ENCODE measurements at places on chromosomes 5 and 9.
A peak's percentile ranks its signal among the peaks of the same experiment; 100 is the strongest.

GRCh38 chr9:18138656-18139055 lies 335.3 kb upstream of the ADAMTSL1 start:
- no peak for DNase-seq

- no peak for DNase-seq
Measured at GRCh38 chr9:134526584-134527477, 114.8 kb upstream of the COL5A1 start.

- peak; percentile 40 for DNase-seq
Measured at GRCh38 chr9:38032266-38033110, 36.5 kb downstream of the SHB start.

DNA sequence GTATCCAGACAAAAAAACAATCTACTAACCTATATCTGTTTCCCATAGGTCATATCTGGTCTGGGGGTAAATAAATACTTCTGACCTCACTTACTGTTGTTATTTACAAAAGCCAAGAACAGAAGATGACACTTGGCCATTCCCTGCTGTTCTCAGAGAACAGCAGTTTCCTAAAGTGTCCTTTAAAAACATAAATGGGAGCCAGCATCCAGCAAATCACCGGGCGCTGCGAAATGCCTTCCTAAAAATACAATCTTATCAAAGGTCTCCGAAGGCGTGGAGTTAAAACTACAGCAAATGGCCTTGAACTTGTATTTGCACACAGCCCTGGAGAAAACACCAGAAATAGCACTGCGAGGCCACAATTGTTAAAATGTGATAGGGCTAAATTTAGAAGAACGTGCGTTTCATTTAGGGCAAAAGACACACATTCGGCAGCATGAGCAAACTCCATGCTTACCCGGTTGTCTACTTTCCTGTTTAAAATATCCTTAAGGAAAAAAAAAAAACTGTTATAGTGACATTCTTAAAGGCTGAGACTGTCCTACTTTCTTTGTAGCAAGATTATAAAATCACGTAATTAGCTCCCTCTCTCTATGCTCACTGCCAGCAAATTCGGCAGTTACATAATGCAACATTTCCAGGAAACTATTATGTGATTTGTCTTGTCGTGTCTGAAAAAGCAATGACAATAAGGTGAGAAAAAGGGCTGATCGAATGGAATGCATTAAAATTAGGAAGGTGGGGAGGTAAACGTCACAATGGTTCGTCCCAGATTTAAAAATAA lies 1.5 kb downstream of the NFIL3 start:
- DNase-seq = no peak

- no peak for DNase-seq
Measured at GRCh38 chr5:40813698-40814281, 15.6 kb upstream of the PRKAA1 start.

DNA sequence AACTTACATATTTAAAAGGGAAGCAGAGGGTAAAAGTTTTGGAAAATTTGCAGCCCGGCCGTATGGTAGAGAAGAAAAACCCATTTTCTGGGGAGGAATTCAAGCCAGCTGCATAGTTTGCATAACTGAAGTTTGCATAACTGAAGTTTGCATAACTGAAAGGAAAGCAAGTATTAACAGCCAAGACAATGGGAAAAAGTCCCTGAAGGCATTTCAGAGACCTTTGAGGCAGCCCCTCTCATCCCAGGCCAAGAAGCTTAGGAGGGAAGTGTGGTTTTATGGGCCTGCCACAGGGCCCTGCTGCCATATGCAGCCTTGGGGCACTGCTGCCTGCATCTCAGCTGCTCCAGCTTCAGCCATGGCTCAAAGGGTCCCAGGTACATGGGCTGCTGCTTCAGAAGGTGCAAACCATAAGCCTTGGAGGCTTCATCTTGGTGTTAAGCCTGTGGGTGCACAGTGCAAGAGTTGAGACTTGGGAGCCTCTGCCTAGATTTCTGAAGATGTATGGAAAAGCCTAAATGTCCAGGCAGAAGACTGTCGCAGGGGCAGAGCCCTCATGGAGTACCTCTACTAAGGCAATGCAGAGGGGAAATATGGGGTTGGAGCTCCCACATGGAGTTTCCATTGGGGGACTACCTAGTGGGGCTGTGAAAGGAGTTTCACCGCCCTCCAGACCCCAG lies 36.9 kb upstream of the CXCL14 start:
- DNase-seq = no peak

DNA sequence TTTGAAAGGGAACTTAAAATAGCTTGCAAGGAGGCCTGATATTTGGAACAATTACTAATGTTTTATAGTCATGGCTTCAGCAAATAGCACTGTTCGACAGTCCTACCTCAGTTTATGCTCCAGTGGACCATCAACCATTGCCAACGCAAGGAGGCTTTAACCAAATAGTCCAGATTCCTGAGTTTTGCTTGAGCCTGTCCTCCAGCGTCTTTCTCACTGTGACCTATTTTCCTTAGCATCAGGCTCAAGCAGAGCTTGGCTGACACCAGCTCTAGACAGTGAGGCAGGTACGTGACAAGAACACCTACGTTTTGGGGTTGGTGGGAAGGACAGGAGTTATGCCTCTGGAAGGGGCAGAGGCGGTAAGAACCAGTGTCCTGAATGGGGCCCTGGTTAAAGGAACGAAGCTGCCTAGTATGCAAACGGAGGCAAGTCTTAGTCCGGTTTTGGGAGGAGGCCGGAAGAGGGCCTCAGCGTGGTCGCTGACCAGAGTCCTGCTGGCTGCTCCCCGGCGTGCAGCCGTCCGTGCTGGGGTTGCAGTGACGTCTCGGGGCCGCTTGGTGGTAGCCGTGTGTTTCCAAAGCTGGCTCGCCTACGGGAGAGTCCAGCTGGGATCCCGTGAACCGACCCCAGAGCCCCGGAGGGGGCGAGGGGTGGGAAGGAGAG lies 998 bp upstream of the FGF18 start:
- DNase-seq = peak; percentile 83

DNA sequence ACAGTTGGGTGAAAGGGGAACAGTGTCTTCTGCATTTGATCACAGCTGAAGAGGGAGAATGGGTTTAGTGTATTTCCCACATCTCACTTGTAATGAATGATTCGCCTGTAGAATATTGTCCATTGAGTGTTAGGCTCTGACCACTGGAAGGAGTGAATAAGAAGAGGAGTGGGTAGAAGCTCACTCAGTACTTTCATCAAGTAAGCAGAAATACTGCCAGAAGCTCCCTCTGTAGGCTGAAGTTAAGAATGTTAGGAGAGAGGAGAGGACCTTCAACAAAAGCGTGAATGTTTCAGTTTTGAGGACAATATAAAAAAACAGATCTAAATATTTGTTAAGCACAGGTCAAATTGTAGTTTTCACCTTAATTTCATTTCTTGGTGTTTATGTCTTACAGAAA lies 27.5 kb downstream of the FSD1L start:
- DNase-seq = peak; percentile 55

- no peak for DNase-seq
Measured at GRCh38 chr5:77718934-77719610, 57.1 kb downstream of the TBCA start.

GRCh38 chr5:137328991-137329390 lies 170.1 kb downstream of the SPOCK1 start:
- DNase-seq = no peak

DNA sequence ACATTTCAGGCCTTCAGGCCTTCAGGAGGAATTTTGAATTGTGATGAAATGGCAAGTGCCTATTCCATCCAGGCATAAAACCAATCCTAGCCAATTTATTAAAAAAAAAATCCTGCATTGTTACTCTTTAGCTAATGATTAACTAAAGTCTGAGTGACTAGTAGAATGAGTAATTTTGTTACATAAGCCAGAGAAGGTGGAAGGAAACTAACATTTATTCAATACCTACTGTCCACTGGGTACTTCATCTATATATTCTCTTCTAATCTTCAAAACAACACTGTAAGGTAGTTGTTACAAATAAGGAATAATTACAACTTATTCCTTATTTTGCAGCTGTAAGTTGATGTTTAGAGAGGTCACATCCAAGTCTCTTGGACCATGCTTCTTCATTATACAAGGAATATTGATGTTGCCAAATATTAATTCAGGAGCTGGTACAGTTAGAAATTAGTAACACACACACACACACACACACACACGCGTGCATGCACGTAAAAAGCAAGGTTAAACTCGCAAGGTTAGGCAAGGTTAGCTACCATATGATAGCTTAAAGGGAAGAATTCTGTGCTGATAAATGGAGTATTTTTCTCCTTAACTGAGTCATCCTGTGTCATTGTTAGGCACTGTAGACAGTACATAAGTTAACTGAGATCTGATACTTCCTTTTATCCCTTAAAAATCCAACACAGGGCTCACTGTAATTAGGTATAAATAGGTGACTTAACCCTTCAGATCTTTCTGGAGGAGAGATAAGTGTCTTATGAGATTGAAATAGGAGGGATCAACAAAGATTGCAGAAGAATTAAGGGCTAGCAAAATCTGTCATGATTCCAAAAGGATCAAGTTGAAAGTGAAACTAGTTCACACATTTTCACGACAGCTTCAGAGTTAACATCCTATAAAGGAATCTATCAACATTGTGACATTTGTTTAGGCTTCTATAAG lies 596.9 kb downstream of the PDE4D start:
- DNase-seq = no peak

GRCh38 chr5:172110260-172110815 lies 77.7 kb downstream of the STK10 start:
- no peak for DNase-seq

GRCh38 chr9:127014216-127014909 lies 99.8 kb downstream of the RALGPS1 start:
- DNase-seq = no peak
